ENCODE measurements at places on chromosomes 4 and X. TPM values are rescaled to one million over a fixed set of nuclear protein-coding genes. Genes with fewer than 3 reads are reported as not detected.

DNA sequence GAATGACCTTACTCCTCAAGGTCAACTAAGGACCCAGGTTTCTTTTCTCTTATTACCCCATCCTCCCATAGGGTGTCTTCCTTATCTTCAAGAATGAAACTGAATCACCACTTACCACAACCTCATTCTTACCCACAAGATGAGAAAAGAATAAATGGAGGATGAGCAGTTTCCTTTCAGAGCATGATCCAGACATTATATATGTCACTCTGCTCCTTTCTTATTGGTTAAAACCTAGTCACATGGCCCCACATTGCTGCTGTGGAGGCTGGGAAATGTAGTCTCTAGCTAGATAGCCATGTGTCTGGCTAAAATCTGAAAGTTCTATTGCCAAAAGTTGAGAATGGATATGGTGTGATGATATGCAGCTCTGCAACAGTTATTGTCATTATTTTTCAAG is 62.4 kb upstream of the RAI2 start:
- no peak for DNase-seq

DNA sequence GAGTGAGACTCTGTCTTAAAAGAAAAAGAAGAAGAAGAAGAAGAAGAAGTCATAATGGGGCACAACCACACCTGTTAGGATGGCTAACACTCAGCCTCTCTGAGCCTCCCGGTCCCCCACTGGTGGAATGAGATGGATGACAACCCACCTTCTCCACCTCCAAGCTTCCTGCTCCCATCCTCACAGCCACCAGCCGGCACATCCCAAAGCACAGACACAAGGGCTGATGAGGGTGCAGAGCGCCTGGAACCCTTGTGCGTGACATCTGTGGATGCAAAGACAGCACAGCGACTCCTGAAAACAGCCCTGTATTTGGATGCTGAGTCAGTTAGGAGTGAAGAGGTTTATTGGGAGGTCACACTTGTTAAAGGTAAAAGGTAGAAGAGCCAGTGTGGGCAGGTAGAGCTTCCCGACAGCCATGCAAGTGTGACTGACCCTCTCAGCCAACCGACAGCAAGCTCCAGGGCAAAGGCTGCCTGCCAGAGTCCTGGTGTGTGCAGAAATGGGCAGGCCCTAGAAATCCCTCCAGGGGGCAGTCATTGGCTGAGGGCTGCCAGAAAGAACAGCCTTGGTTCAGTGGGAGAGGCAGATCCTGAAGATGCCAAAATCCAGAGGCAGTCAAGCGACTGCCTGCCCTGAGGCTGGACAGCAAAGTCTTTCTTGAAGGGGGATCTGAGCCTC is 26.6 kb upstream of the MAN2B2 start:
- peak; percentile 35 for DNase-seq

GRCh38 chr4:72473434-72473900 is 95.6 kb downstream of the ADAMTS3 start:
- DNase-seq: no peak

GRCh38 chrX:127552571-127552970 is 499.6 kb downstream of the ACTRT1 start:
- DNase-seq: no peak

Gene NELFA
- 17.0 TPM for total RNA-seq

DNA sequence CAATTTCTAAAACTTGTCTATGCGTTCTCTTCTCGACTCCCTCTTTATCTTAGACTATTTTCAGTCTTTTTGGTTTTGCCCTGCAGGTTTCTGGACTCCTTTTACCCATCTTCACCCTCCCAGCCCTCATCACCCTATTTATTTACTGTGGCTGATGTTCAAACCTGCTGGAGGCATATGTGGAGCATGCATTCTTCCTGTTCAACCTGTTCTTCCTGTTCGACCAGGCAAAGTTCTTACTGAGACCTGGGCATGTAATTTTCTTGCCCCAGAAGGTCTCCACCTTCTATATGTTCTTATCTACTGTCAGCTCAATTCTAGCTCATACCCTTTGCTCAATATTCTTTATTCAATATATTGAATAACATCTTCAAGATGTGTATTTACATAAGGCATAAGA is 69.4 kb upstream of the AGA start:
- no peak for DNase-seq

DNA sequence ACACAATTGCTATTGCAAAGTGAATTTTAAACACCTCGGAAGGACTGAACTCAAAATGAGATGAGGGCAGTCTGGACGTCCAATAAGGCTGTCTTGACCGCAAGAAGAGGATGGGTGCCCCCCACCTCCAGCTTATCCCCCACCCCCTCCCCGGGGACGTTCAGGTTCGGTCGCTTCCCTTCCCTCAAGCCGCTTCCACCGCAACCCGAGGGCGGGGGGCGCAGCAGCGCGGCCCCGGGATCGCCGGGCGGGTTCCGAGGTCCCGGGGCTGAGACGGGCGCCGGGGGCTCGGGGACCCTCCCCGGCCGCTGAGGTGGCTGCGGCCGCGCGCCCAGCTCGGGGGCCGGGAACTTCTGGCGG is 480 bp downstream of the USP46 start:
- DNase-seq: peak; percentile 24

DNA sequence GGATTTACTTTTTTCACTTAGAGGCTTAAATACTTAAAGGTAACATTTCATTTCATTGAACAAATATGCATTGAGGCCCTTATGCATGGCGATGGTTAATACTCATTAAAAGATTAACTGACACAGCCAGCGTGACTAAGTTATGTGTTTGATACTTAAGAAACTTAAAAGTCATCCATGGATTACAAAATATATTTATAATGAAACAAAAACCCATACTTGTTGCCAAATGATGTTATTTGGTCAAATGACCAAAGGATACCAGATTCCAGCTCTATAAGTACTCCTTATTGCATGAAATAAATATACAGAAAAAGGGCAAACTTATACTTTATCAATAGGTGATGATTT is 26.7 kb downstream of the ZNF330 start:
- no peak for DNase-seq

DNA sequence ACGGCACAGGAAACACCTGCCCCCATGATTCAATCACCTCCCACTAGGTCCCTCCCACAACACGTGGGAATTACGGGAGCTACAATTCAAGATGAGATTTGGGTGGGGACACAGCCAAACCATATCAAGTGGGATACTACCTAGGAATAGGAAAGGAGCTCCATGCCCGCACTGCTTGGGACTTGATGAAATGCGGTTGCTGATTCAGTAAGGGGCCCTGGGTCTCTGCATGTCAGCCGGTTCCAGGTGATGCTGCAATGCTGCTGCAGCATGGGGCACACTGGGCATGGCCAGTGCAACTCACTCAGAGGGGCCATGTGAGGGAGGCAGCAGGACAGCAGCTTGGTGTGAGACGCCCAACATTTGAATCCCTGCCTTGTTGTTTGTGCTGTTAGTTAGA is 34.0 kb upstream of the MSX1 start:
- DNase-seq: no peak

- no peak for DNase-seq
These were observed 20.1 kb downstream of the GPC3 start for GRCh38 chrX:133965321-133965720.

GRCh38 chrX:19156186-19156585 is 33.9 kb upstream of the ADGRG2 start:
- DNase-seq: no peak

- DNase-seq: peak; percentile 82
These were observed 1.6 kb downstream of the LONRF3 start for GRCh38 chrX:118975831-118976598.

Gene PAGE1
- not detected for total RNA-seq

GRCh38 chr4:166257891-166258290 is 384.9 kb downstream of the TLL1 start:
- DNase-seq: no peak

DNA sequence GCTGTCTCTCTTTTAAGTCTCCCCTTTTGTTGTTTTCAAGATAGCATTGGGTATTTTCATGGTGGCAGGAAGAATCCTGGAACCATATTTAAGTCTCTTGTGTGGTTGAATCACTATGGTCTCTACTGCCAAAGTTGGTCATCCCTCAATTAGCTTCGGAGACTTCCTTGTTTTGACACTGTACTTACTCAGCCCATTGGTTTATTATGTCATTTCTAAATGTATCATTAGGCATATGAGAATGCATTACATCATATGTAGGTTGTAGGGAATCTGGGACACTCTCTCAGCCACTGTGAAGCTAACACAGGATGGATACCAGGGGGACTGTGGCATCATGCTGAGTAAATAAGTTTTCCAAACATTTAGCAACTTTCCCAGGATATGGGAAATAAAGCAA is 211.8 kb downstream of the DTHD1 start:
- no peak for DNase-seq

- no peak for DNase-seq
These were observed 20.7 kb upstream of the CTSO start for GRCh38 chr4:155974476-155974749.

GRCh38 chrX:17484592-17484991 is 109.6 kb downstream of the NHS start:
- DNase-seq: no peak

GRCh38 chr4:20831746-20832145 is 131.5 kb downstream of the PACRGL start:
- DNase-seq: no peak

DNA sequence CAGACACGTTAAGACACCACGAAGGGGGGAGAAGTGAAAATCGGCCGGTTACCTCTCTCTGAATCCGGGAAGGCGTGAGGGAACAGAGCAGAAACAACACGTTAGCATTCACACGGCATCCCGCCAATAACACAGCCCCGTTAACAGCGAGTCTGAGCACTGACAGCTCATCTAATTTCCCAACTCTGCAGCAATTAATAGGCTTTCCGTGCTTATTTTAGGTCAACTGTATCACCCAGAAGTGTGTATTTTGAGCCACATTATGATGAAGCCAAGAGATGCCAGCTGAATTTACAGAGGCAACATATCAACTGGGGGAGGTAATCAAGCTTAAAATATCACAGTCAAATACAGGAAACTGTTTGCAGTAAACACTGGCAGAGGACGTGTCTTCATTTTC is 92.6 kb downstream of the NSUN7 start:
- DNase-seq: peak; percentile 69

GRCh38 chr4:94032754-94033153 is 174.9 kb upstream of the SMARCAD1 start:
- DNase-seq: no peak

DNA sequence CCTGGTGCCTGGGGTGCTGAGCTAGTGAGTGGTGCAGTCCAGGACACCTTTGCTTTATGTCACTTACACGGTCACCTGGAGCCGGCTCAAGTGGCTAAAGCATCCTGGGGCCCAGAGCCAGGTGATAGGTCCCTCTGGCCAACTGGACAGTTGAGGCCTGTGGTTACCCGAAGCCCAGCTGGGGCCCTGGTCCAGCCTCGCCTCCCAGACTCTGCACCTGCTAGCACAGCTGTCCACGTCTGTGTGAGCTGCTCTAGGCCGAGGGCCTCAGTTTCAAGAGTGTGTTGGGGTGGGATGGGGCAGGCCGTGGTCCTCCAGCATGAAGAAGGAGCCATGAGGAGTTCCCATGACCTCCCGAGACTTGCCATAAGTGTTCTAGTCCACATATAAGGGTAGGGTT is 7.7 kb upstream of the ADD1 start:
- no peak for DNase-seq

GRCh38 chr4:73426666-73427065 is 9.4 kb upstream of the AFP start:
- DNase-seq: no peak

Gene BTC
- 0.29 TPM for total RNA-seq

DNA sequence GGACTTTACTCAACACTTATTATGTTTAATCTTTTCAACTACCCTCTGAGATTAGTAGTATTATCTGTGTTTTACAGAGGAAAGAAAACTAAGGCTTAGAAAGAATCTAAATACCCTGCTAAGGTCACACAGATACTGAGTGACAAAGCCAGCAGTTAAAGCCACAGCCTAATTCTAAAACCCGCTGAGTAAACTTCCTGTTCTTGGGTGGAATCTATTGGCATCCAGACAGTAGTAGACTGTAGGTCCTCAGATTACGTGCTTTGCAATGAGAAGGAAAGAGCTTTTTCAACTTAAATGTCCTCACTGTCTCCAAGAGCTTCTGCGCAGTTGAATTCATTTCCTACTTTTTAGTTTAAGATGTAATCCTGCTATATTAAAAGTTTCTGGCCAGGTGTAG is 126.0 kb downstream of the TENM3 start:
- no peak for DNase-seq

GRCh38 chr4:112266823-112267222 is 18.9 kb downstream of the TIFA start:
- DNase-seq: no peak

GRCh38 chrX:23935106-23935505 is 27.3 kb downstream of the CXorf58 start:
- no peak for DNase-seq

Gene DCLK2
- 9.9 TPM for total RNA-seq

GRCh38 chr4:33566649-33567048 is 2677.7 kb downstream of the ARAP2 start:
- no peak for DNase-seq

DNA sequence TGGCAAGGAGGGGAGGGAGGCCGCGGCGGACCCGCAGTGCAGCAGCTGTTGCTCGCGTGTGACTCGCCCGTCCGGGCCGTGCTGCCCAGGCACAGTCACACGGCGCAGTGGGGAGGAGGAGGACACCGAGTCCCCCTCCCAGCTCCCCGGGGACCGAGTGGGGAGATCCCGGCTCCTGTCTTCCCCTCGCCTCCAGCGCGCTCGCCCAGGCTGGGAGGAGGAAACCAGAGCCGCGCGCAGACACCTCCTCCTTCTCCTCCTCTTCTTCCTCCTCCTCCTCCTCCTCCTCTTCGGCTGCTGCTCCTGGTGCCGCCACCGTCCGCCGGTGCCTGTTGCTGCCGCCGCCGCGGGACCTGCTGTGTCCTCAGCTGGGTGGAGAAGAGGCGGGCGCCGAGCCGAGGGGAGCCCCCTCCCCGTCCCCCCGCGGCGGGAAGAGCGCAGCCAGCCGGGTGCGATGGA is at the start of gene TBC1D1:
Gene TBC1D1 (plus strand): TSS at position 284 of the 459 bp plus-strand sequence. CDS start 11,012 bp downstream, outside the sequence.
- peak; percentile 70 for DNase-seq

DNA sequence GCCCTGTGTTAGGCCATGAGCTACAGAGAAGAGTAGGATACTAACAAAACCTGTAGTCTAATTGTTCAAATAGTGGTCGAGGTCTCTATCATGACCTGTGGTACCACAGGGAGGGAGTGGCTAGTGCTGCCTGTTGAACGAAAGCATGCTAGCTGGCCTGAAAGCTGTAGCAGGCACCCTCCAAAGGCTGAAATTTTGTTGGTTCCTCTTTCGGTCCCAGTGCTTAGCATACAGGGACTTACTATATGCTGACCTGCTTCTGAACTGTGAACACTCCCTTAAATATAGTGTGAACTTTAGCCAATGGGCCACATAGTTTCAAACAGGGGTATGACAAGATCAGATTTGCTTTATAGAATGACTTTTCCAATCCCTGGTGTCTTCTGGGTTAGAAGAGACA is 113.4 kb downstream of the PJA1 start:
- DNase-seq: no peak

- DNase-seq: peak; percentile 38
These were observed 1.4 kb downstream of the NDNF start for GRCh38 chr4:121070696-121071639.

DNA sequence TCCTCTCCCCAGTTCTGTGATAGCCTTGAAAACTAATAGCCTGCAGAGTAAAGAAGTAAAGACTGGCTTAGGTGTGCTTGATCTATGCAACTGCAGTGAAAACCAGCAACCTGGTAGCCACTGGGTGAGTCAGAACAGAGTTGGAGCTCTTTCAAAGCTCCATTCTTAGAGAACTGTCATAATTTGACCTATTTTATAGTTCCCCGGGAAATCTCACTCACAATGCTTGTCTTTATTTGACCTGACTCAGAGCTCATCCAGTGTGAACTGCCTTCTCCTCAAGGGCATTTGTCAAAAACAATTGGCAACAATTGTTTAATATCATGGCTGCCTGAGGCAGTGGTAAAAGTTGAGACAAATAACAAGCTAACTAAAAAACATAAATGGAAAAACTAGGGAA is 213.0 kb upstream of the NHS start:
- no peak for DNase-seq

Data from left cardiac atrium (tissue), 4 donors.